ENCODE measurements at places on chromosomes 16 and 17. TPM values are rescaled to one million over a fixed set of nuclear protein-coding genes. Genes with fewer than 3 reads are reported as not detected.

DNA sequence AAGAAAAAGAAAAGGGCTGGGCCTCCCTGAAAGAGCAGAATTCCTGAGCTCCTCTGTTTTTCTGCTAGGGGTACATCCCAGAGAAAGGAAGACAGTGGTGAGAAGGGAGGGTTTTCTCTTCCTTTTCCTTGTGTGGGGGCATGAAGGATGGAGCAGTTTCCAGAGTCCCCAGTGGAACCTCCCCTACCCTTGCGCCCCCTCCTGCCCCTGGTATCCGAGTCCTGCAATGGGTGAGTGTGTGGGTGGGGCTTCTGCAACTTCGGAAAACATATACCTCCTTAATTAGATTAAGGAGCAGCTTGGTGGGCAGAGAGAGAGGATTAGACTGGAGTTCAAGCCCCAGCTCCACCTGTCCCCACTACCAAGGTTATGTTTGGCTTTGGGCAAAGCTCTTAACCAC, 5.4 kb upstream of the GIP start:
- DNase-seq, result no peak

The CRYM gene
- 6.2 TPM for total RNA-seq

DNA sequence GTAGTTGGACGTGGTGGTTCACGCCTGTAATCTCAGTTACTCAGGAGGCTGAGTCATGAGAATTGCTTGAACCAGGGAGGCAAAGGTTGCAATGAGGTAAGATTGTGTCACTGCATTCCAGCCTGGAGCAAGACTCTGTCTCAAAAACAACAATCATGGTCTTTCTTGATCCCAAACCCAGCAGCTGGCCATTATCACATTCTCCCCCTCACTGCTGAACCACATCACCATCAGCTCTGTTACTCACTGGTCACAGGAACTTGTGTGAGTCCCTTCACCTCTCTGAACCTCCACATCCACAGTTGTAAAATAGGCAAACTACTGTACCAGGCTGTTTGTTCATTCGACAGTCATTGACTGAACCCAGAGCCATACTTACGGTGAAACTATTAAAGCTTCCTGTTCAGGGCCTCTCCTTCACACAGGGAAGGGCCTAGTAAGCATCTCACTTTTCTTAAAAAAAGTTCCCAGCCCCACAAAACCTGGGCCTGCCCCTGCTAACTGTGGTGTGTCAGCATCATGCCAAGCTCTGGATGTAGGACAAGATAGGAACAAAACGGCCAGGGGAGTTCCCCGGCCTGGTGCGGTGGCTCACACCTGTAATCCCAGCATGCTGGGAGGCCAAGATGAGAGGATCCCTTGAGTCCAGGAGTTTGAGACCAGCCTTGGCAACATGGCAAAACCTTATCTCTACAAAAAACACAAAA, 104.7 kb downstream of the COPRS start:
- DNase-seq, result no peak

GRCh38 chr17:49227436-49228261, 2.9 kb downstream of the PHOSPHO1 start:
- peak; percentile 87 for DNase-seq

DNA sequence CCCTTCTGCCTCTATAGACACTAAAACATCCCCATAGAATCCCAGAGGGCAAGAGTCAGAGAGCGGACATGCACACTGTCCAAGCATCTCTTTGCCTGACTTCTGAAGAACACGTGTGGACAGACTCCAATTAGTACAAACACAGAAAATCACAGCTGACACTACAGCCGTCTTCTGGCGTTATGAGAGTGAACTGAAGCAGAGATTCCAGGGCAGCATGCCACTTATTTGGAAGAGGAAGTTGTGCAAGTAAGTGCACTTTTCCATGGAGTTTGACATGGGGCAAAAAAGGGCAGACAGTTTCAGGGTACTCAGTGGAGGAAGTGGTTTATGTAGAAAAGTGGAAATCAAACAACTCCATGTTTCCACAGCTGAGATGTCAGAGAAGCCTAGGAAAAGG, 16.8 kb upstream of the ZNF287 start:
- DNase-seq, result no peak

DNA sequence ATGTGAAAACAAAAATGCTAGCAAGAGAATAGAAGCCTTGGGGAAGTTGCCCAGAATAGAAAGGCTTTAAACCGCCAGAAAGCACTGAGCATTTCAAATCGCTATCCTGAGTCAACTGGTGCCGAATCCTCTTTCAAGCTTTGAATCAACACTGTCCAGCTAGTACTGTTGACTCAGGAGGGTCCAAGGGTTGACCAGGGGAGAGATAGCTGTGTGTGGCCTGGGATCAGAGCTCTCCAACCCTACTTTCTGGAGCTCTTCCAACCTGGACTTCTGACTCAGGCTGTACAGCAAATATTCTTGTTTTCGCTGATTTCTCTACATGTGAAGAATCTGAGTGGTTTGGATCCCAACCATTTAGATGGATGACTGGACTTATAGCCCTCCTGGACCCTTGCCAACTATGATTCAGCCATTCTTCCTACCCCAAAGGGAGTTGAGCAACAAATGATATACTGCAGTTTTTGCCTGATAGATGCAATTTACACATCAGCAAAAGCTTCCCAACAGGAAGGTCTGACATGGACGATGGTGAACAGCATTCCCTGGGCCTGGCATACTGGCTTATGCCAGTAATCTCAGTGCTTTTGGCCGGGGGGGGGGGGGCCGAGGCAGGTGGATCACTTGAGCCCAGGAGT, 154.0 kb upstream of the SDK2 start:
- DNase-seq, result no peak

DNA sequence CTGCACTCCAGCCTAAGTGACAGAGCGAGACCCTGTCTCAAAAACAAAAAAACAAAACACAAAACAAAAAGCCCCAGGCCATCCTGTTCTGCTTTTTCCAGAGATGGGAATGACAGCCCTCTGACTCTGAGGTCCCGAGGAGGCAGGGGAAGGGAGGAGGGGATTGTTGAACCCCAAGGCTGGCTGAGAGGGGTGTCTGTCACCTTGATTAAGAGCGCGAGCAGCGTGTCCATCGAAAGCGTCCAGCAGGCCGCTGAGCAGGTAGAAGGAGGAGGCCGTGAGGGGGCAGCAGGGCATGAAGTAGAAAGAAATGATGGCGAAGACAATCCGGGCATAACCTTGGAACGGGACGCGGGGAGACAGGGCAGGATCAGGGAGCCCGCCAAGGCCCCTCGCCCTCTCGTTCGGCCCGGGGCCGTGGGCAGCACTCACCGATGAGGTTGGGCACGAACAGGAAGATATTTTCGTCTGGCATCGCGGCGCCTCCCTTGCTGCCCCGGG, 593 bp downstream of the CDIPT start:
- DNase-seq, result no peak

GRCh38 chr17:27153005-27153404, 140.9 kb upstream of the WSB1 start:
- peak; percentile 23 for DNase-seq

DNA sequence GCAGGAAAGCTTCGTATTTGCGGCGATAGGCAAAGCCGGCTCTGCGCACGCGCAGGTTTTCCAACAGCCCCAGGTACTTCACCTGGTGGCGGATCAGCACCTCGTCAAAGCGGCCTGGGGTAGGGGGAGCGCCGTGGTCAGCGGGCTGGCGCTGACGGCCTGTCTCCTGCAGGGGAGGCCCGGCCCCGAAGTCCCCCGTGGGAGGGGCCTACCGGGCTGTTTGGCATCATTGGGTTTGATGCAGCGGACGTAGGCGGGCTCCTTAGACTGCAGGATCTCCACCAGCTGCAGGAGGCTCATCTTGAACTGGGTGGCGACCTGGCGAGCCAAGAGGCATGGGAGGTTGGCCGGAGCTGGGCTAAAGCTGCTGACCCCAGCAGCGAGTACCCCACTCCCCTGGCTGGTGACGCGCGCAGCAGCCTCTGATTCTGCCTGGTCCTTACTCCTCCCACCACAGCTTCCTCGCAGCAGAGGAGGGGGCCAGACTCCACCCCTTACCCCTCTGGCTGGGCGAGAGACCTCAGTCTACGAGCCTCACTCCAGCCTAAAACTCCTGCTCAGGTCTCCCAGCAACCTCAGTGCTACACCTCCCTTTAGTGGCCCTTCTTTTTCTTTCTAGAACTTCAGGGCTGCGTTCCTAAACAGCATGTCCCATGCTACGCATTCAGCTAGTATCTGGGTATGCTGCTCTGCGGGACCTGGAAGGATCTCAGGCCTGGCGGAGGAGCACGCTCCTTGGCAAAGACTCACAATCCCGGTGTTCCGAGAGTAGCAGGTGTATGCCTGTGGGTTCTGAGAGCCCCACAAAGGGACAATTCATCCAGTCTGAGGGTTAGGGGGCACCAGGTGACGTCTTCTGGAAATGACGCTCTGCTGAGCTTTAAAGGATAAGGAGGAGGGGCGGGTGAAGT, 16.1 kb upstream of the CRK start:
- DNase-seq, result no peak

GRCh38 chr16:88993166-88993761, 16.3 kb upstream of the CBFA2T3 start:
- no peak for DNase-seq

- peak; percentile 67 for DNase-seq
Observed at GRCh38 chr16:77273-77806, 685 bp upstream of the MPG start.

DNA sequence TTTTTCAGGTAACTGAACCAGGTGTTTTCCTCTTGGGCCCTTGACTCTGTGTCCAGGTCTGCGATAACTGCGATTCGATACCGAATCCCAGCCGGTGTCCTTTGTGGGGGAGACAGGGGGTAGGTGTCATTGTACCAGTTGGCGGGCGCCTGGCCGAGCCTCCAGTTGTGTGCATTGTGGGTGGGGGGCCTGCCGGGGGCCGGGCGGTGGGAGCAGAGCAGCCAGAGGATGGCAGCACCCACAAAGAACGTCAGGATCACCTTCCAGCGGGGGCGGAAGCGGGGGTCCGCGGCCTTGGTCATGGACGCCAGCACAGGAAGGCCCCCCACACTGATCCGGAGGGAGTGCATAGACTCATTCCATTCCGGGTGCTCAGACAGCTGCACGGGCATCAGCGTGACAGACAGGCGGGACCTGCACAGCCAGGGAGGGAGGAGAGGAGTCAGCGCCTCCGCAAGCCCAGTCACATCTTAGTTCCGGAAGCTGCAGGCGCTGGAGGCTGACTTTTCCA, 12.3 kb downstream of the CANT1 start:
- DNase-seq, result no peak

The CACNG1 gene
- 43.0 TPM for total RNA-seq

The PRAC2 gene
- total RNA-seq, result not detected

The SOX8 gene
- total RNA-seq, result 0.57 TPM

DNA sequence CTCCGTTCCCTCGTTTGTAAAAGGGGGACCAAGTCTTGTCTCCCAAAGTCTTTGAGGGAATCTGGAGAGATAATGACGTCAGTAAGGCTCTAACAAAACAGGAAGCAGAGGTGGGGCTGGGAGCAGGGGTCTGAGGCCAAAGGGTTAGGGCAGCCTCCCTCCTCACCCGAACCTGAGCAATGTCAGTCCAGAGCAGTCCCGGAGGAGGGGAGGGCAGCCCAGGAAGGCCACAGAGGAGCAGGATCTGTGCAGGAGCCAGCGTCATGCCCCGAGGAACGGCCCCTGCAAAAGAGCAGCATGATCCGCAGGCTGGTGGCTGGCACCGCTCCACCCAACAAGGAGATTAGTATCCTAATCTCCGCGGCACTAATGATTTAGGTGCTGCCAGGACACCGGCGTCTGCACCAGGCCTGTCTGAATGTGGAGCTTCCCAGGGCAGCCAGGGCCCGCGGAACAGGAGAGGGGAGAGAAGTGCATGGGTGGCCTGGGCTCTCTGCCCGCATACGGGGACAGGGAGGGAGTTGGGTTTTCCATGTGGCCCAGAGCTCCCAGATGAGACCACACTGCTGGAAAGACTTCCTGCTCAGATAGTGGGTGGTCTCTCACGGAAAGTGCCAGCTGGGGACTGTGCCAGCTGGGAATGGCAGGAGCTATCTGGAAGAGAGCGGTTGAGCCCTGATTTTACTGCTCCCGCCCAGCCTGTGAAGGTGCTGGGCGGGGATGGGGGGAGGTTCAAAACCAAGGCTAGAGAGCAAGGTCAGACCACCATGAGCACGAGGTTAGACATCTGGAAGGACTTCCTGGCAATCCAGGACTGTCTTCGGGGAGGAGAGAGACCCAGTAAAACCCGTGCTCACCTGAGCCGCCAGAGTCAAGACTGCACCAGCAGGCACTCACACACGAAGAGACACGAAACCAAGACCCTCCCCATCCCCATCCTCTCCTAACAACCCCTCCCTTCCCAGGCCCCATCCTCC, 11.0 kb upstream of the KRT17 start:
- DNase-seq, result no peak

The HIGD1B gene
- total RNA-seq, result 6.9 TPM

The TBC1D28 gene
- total RNA-seq, result not detected

DNA sequence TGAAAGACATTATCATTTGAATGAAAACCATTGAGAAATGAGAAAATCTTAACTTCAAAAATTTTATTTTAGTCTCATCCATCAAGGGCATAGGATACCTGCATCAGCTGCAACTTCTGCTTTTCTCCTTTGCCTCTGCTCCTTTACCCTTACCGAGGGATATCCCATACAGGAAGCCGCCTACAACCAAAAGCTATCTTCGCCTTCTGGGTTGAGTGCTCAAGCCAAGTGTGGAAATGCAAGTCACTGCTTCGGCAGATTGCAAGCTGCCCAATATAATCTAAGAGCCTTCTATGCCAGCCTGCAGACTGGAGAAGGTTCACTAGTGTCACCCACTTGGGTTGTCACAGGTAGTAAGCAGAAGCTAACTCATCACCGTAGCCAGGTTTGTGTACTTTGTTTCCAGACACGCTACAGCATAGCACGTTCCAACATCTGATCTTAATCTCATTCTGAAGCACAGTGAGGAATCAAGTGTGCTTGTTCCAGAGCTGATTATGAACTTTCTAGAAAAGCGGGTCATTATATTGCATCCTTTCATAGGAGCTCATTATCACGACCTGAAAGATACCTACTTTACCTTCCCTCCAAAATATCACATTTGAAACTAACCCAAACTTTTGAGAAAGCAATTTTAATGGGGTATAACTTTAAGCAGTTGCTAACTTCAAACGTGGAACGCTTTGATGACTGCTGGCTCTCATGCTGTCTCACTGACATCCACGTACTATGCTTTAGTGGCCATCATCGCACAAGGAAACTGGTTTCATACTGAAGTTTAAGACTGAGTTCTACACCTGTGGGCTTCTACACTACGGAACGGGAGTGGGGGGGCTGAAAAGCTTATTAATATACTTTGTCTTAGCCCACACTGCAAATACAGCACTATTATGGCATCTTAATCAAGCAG, 8.0 kb upstream of the UNK start:
- DNase-seq, result no peak

DNA sequence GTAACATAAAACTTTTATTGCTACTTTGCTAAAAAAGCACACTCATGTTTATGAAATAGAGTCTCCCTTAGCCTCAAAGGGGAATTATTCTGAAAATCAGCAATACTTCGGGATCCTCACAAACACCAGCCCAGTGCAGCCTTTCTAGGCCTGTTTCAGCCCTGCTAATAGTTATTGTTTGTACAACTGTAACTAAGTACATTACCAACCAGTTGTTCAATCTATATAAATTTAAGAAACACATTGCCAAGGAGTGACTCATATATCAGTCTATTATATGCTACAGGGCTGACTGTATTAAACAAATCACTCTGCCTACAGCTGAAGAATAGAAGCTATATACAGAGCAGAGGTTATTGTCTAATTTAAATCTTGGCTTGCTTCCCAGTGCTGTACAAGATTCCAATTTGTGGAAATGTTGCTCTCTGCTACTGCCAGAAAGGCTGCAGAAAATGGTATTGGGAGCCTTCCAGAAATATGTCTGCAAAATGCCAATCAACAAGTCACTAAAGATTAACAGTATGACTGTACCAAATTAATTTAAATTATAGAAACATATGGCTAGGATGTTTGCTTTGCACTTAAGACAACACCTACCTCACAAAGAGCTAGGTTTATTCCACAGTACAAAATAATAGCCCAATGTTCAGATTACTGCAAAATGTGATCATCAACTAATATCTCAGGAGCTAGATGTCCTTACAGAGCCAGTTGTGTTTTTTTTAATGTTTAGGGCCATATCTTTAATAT, 49.7 kb downstream of the TOX3 start:
- DNase-seq, result no peak

Measured in psoas muscle (tissue), 8 donors.